Stimulated activated CD8-positive, alpha-beta memory T cell treated with anti-CD3 and anti-CD28 coated beads, Interleukin-4, amount 100 ng/mL, for 4 hours (primary cell): ENCODE measurements at places on chromosomes 1 and 21.
A peak's percentile ranks its signal among the peaks of the same experiment; 100 is the strongest.

DNA sequence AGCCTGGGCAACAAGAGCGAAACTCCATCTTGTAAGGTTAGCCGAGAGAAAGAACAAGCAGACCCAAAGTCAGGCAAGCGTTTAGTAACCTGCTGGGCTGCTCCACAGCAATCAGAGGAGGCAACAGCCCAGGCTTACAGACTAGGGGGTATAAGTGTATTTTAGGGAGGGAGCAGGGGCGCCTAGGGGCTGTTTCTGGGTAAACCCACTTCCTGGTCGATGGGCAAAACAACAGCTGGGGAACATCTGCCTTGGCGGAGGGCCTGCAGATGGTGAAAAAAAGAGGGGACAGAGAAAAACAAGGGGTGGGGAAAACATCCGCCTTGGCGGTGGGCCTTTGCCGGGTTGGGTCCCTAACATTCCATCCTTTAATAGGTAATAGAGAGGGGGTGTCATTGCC, 5.2 kb downstream of the TAS1R1 start:
- no peak for DNase-seq

- no peak for DNase-seq
These were observed 118.0 kb downstream of the CASZ1 start for GRCh38 chr1:10678402-10678801.

DNA sequence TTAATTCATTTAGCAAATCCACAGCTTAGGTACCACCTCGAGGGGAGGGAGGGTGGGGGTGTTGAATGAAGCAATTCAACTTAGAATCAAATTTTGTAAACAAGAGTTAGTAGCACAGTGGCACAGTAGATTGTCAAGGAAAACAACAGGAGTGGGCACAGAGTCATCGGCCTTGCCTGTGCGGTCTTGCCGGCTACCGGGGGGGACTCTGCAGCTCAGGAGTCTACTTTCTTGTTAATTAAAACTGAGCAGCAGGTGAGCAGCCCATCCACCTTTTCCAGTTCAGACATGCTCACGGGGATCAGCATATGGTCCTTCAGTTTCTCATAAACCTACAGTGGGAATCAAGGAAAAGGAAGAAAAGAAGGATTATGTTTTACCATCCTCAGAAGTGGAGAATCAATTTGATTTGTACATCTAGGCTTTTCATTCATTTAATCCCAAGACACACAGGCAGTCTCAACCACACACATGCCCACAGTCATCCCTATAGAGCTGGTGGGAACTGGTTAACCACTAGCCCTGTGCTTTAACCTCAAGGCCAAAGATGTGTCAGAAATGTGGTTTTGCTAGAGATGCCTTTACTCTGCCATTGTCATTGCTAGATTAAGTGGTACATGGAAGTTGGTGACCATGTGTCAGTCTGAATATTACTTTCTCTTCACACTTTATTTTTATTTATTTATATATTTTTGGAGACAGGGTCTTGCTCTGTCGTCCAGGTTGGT, 45.0 kb upstream of the BCL10 start:
- DNase-seq = no peak

GRCh38 chr1:36248250-36248894, 24.1 kb downstream of the THRAP3 start:
- no peak for DNase-seq

DNA sequence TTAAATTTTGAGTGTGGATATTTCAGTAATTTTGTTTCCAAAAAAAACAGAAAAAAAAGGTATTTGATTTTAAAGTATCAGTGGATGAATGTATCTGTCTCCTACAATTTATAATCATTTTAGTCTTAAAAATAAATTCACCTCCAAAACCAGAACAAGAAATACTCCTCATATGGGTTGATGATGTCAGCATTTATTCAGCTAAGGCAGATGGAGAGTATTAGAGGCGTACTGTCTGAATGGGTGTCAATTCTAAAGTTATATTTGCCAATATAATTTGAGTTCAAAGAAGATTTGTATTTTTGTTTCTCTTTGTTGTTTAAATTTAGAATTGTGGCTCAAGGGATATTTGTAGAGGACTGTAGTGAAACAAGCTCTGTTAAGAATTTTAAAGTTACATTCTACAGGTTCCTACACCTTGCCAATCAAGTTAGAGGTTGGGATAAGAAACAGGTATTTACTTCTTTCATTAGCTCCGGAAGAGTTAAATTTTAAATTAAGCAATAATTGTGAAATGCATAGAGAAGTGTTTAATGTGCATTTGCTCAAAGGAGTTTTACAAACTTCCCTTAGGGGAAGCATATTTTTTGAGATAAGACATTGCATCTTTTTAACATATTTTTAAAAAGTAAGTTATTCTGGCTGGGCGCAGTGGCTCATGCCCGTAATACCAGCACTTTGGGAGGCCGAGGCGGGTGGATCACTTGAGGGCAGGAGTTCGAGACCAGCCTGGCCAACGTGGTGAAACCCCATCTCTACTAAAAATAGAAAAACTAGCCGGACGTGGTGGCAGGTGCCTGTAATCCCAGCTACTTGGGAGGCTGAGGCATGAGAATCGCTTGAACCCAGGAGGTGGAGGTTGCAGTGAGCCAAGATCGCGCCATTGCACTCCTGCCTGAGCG, 1.2 kb downstream of the PLA2G4A start:
- no peak for DNase-seq

GRCh38 chr1:110465038-110465813, 14.3 kb downstream of the PROK1 start:
- no peak for DNase-seq

DNA sequence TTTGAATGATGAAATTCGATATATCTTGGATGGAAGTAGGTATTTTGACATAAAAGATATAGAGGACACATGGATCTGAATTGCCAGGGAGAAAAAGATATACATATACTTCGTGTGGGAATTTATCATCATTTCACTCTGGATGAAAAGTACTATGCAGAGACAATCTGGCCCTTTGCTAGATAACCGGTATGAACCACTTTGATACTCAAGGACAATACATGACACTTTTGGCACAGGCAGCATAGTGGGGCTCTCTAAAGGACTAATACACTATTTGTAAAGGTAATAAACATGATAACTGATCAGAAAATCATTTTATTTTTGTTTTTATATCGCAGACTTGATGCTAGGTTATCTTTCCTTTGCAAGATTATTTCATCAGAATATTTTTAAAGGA, 24.2 kb downstream of the JAK1 start:
- DNase-seq = no peak

DNA sequence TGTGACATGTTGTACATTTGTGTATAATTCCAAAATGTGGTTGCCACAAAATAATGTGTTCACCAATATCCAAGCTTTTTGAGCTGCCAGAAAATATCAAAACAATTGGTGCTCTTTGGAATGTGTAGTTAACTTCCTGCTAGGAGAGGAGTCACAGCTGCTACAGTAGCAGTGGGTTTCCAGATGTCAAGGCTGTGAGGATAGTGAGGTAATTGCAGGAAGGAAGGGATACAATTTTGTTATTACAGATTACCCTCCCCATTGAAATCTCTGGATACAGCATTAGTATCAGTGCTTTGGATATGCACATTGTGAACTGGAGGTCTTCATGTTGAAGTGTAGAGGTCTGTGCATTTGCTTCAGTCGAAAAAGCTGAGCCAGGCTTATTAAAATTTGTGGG, 253.2 kb downstream of the PTPRC start:
- no peak for DNase-seq

- DNase-seq = no peak
These were observed 45.0 kb downstream of the APP start for GRCh38 chr21:26125433-26126167.

GRCh38 chr1:211653959-211654496, 21.4 kb downstream of the NEK2 start:
- DNase-seq = no peak

DNA sequence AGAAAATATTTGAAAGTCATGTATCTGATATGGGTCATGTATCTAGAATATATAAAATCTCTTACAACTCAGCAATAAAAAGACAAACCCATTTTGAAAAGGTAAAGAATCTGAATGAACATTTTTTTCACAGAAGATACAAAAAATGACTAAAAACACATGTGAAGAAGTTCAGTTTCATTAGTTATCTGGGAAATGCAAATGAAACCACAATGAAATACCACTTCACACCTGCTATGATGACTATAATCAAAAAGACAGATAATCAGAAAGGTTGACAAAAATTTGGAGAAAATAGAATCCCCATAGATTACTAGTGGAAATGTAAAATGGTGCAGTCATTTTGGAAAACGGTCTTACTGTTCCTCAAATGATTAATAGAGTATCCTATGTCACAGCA, 631.0 kb downstream of the MRPL39 start:
- no peak for DNase-seq

DNA sequence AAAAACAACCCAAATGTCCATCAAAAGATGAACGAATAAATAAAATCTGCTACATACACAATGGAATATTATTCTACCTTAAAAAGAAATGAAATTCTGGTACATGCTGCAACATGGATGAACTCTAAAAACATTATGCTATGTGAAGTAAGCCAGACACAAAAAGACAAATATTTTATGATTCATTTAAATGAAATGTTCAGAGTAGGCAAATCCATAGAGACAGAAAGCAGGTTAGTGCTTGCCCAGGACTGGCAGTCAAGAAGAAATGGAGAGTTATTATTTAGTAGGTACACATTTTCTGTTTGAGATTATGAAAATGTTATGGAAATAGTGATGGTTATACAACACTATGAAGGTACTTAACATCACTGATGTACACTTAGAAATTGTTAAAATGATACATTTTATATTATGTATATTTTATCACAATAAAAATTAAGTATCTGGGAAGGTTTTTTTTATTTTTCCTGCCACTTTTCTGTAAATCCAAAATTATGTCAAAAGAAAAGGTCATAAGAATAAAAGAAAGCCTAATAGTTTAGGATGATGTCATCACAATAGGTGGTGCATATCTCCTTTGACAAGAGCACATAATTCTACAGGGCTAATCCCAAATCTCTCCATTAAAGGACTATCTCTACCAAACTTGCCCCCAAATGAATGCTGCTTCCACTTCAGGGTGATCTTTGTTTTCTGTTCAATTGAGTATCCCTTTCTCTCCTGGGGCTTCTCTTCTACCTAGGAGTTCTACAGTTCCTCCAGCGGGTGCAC, 40.2 kb upstream of the FCER1A start:
- no peak for DNase-seq

DNA sequence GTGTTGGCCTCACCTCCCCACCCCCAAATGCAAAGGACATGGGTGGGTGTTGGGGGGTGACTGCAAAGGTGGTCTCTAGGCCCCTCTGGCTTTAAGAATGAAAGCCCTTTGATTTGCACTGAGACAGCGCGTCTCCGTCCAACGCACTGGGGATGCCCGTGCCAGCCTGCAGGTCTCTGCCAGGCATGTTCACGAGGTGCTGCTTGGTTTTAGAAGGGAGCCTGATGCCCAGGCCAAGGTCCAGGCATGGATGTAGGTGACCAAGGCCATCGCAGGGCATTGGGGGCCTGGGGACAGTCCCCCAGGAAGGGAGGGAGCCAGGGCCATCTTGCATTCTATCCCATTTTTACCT, 363.6 kb upstream of the VAMP3 start:
- no peak for DNase-seq

DNA sequence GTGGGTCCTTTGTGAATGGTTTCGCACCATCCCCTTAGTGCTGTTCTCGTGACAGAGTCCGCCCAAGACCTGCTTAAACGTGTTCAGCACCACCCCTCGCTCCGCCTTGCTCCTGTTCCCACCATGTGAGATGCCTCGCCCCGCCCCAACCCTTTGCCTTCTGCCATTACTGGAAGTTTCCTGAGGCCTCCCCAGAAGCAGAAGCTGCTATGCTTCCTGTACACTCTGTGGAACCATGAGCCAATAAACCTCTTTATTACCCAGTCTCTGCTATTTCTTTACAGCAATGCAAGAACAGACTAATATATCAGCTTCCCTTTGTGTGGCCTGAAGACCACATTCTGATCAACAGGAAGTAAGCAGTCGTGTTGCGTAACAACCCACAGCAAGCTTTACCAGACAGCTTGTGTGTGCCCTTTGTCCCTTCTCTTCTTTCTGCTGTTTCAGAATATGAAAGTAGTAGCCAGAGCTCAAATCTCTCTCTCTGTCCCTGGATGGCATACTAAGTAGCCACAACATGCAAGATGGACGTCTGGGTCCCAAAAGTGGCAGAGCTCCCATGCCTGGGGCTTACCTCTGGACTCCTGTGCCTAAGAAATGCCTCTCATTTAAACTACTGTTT, 14.1 kb downstream of the HENMT1 start:
- peak; percentile 63 for DNase-seq

GRCh38 chr1:32151319-32151787, 28.1 kb upstream of the TXLNA start:
- DNase-seq = no peak

DNA sequence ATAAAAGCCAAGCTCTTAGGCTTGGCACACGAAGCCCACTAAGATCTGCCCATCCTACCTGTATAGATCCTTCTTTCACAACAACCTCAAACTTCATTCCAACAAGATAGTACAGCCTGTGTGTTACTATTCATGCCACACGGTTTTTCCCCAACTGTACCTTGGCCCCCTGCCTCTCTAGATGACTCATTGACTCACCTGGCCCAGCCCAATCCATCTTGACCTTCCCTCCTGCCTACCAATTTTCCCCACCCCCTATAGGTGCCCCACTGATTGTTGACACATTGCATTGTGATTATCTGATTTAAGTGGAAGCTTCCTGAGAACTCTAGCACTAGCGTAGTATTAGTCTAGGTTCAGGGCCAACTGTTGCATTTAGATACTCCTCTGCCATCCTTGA, 2.0 kb upstream of the CD101 start:
- DNase-seq = no peak

DNA sequence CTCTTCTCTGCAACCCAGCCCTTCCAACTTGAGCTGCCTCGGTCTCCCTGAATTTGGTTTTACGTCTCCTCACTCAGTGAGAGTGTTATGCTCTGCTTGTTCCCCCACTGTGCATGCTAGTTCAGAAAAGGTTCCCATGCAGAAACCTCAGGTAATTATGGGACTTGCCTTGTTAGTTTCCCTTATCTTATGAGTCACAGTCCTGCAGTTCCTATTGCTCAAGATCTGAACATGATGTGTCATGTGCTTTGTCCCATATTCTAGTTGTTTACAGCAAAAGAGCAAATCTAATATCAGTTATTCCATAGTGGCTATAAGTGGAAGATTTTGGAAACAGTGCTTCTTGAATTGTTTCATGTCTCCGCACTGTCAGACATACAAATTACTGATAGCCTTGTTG, 74.4 kb downstream of the DUSP10 start:
- DNase-seq = no peak

DNA sequence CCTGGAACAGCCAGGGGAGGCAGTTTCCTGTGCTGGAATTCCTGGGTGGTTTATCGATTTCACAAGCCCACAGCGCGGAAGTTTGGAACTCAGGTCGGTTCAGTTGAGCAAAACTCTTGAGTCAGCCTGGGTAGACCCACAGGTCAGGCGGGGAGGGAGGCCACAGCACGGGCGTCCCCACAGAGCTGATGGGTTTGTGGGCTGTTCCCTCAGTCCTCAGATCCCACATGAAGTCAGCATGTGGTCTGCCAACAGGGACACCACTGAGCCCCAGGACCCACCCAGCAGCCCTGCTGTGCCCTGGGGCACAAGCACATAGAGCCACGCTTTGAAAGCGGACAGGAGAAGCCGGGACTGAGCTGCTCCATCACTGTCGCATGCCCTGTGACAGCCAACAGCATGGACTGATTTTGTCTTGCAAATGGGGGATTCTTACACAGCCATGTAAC, 17.4 kb downstream of the BMP8A start:
- no peak for DNase-seq
